Panc1 (cell line): ENCODE measurements at places on chromosomes 3 and 15.

DNA sequence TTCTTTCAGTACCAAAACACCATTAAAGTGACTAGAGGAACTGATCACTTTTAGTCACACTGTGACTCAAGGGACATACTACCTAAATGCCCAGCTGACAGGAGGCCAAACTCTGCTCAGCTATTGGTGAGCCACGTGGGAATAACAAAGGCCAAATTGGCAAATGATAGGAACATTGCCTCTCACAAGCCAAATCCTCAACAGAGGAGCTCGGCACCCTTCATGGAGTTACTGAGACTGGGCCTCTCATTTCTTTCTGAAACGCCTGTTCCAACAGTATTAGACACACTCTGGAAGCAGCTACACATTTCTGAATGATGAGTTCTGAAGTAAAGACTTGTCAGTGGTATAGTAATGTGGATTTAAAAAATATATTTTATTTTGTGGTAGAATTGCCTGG, 166.0 kb upstream of the COL8A1 start:
- DNase-seq = no peak
- no peak overlapping the region for H3K4me3 ChIP-seq
- H3K27me3 ChIP-seq = no peaks in the 10 kb centered on the region
- H3K27ac ChIP-seq = no peak overlapping the region
- H3K4me1 ChIP-seq = no peaks in the 10 kb centered on the region

DNA sequence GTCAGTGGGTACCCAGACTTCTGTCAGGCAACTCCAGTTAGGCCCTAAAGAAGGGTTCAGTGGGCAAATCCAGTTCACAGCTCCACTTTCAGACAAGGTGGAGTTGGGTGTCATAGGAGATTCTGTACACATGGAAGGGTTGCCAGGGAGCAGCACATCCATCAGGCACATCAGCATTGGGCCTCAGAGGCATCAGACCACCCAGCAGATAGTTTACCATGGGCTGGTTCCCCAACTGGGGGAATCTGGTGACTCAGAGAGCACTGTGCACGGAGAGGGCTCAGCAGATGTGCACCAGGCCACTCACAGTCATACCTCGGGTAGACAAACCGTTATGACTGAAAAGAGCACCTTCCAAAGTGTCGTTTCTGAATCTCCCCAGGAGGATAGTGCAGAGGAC, 27.2 kb downstream of the SYNM start:
- H3K27ac ChIP-seq = no peak overlapping the region
- H3K4me3 ChIP-seq = no peak overlapping the region
- H3K4me1 ChIP-seq = no peaks in the 10 kb centered on the region; the same call in 1 of the 2 replicates
- DNase-seq = no peak

DNA sequence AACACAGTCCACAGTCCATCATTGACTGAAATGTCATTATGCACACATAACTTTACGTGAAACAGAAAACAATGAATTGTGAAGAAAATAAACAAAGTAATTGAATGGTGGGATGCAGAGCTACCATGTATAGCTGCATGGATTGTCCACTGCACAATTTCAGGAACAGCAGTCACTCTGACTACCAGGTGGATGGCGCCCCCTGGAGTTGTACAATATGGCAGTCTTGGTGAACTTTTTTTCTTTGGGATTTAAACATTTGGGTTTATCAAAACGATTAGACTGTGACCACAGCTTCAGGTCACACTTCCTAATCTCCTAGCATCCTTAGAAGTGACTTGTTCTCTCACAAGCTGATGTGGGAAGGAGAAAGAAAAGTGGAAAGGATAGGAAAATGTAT, 48.9 kb upstream of the TCF12 start:
- H3K27me3 ChIP-seq = no peaks in the 10 kb centered on the region
- no peak overlapping the region for H3K4me3 ChIP-seq
- H3K4me1 ChIP-seq = no peaks in the 10 kb centered on the region
- no peaks in the 10 kb centered on the region for H3K36me3 ChIP-seq
- no peak overlapping the region for H3K27ac ChIP-seq

- H3K27ac ChIP-seq = no peak overlapping the region
- no peaks in the 10 kb centered on the region for H3K4me1 ChIP-seq
- peaks cover 13% of the 10 kb centered on the region for H3K27me3 ChIP-seq
- no peaks in the 10 kb centered on the region for H3K36me3 ChIP-seq
- no peak for DNase-seq
- no peak overlapping the region for H3K4me3 ChIP-seq
Observed at GRCh38 chr3:99684644-99685043, 46.2 kb downstream of the COL8A1 start.

- H3K27me3 ChIP-seq = no peaks in the 10 kb centered on the region
- no peak for DNase-seq
- H3K36me3 ChIP-seq = no peaks in the 10 kb centered on the region
- no peaks in the 10 kb centered on the region for H3K4me1 ChIP-seq
- H3K4me3 ChIP-seq = no peak overlapping the region
- H3K27ac ChIP-seq = no peak overlapping the region
Observed at GRCh38 chr3:133973249-133973980, 56.3 kb downstream of the SLCO2A1 start.
